SHP77 (cell line): ENCODE measurements at places on chromosomes 3 and 15.
A peak's percentile ranks its signal among the peaks of the same experiment; 100 is the strongest.

DNA sequence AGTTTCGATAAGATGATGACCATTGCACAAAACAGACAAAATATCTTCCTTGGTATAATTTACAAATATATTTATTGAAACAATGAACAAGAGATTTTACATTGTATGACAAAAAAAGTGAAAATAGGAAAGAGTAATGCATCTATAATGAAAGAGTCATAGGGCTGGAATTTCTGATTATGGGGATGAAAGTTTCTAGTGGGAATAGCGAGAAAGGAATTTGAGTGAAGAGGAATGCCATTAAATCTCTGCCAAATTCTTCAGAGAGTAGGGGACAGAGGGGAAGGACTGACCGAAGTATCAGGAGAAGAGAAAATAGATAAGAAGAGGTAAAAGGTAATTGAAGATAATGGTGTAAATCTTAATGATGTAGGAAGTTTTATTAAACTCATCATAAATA is 125.4 kb downstream of the VGLL3 start:
- no peak for DNase-seq

DNA sequence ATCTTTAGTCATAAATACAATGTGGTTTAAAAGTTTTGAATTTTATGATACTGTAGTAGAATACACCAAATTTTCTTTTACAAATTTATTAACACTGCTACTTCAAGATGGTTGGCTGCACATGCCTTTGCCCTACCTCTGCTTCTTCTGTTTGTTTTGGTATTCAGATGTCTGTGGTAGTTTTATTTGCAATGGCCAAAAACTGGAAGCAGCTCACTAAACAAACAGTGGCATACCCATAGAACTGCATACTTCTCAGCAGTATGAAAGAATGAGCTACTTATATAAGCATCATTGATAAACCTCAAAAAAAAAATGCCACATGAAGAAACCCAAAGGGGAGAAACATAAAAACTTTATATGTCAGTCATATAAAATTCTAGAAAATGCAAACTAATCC is 19.5 kb downstream of the ARIH2 start:
- no peak for DNase-seq

- DNase-seq = no peak
Observed at GRCh38 chr15:64730151-64730550, 45.2 kb downstream of the RBPMS2 start.

DNA sequence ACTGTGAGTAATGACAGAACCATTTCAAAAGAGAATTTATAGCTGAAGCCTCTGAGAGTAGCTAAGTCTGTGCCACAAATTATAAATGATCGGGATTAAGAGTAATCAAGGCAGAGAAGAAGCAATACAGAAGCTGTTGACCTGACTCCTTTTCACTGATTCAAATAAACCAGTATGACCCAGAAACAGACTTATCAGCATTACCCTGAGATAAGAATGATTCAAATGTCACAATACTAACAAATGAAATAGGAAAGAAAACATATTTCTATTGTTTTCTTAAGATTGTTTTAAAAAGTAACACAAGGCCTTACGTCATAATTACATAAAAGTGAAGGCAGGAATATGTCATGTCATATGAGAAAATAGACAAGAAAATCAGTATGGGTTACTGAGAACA is 1534.6 kb downstream of the SI start:
- no peak for DNase-seq

- DNase-seq = no peak
Observed at GRCh38 chr3:102206511-102207031, 228.2 kb upstream of the ZPLD1 start.

DNA sequence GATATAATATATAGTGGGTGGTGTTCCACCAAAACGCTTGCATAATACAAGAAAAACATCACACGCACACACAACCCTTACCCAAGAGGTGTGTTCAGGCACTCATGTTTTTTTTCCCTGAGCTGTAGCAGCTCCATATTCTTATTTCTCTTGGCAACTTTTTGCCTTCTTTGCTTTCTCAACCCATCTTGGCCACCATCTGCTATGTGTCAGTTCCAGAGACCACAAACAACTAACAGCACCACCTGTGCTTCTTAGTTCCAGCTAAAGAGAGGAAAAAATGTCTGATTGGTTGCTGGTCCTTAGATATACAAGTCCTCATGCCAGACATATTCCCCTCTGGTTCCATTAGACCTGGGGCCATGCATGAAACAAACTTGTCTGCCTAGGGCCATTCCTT is 11.9 kb downstream of the ACTC1 start:
- DNase-seq = no peak

DNA sequence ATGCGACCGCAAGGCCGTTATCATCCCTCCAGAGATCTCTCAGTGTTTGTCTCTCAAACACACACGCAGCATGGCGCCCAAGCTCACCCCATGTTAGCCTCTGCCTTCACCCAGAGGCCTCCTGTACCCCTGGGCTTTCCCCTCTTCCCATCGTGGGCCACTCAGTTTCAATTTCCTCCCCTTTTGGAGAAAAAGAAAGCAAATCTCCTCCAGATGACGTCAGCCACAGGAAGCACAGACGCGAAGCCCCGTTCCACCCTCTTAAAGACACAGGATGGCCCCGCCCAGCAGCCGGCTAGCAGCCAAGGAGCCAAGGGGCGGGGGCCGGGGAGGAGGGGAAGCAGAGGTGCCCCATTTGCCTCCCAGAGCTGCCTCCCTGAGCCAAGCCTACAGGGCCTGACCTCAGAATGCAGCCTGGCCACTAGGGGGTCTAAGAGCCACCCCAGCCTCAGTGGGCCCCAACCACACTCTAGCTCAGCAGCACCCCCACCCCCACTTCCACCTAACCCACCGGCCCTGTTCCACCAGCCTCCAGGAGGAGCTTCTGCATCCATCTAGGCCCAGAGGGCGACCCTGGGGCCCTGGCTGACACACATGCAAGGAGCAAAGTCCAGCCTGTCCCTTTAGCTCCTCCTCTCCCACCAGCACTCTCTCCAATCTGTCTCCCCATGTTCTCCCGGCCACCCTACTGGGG is 26.5 kb downstream of the ATRIP start:
- DNase-seq = peak; percentile 85

DNA sequence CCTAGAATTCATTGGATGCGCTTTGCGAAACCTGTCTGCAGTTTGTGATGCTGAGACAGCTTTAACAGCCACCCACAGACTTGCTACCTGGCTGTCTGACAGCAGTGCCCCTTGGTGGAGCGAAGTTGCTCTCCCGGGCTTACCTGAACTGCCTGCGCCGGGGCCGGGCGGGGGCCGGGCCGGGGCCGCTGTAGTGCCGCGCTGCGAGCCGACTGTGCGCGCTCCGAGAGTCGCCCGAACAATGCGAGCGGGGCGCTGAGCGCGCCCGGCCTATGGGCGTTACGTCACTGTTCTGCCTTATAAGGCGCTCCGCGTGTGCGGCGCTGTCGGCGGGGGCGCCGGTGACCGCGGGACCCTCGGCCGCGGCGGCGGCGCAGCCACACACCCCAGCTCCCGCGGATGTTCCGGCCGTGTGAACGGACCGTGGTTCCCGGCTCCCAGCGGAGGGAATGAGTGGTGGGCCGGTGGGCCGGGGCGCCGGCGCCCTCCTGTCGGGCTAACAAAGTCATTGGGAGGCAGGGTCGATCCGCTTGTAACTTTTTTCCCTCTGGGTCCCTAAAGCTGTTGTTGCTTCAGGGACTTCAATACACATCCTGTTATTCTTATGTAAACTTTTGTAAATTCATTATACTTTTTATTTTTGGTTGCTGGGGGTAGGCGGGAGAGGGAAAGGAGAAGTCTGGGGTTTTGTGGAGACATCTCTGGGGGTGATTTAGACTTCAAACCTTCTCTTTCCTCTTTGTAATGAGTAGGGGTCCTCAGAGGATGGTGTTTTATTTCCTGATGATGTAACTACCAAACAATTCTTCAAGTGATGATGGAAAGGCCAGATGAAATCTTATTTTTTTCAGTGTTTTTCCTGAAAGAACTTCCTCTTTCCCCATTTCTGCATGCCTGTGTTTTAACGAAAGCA is 58.5 kb downstream of the CMSS1 start:
- no peak for DNase-seq

GRCh38 chr15:75211436-75212199 is 9.9 kb downstream of the C15orf39 start:
- DNase-seq = no peak
